ENCODE measurements at places on chromosomes 12 and 14.

DNA sequence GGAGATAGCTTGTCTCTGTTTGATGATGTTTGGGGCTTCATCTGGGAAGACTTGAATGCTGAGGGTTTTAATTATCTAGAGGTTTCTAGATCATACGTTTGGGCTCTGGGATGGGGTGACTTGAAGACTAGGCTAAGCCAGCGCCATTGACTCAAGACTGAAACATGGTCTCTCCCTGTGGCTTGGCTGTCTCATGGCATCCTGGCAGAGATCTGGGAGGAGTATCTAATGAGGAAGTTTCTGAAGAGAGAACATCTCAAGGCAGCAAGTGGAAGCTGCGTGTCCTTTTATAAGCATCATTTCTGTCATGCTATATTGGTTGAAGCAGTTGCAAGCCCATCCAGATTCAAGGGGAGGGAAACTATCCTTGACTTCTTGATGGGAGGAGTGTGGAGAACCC is 104.8 kb downstream of the UNC79 start:
- no peak for DNase-seq

DNA sequence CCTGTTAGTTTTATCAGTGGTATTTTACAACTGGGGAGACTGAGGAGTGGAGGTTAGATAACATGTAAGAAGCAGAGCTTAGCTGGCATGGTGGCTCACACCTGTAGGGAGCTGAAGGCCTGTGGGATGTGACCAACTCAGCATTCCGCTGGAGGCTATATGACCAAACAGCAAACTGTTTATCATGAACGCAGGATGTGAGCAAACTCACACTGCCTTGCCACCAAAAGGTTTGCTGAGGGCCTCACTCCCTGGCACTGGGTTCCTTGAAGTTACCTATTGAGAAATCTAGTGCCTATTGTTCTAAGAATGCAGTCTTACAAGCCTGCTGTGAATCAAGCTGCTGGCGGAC is 23.4 kb downstream of the JKAMP start:
- DNase-seq = no peak

DNA sequence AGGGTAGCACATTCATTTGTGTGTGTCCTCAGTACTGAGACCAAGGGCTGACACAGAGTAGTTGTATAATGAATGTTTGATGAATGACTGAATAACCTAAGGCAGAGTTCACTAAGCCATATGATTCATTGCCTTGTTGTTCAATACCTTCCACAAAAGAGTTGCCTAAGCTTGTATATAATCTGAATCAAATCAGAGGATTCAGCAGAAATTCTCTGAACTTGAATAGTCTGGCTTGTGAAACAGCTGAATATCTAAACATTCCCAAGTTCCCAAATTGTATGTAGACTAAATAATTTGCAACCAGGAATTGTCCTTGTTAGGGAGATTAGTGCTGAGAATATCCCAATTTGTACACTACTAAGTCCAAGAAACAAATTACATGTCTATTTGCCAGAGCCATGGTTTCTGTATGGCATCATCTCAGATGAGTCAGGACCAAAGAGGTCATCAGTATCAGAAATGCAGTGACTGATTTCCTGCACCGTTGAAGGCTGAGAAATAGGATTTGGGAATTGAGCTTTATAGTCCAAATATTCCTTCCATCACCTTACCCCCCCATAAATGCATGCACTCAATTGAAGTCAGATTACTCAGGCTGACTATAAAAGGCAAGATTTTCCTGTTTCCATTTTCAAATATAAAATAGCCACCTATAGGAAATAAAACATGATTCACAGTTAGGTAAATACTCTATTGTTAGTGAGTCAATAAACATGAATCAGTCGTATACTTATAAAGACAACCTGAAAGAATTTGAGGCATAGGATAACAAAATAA is 168.7 kb downstream of the PHLDA1 start:
- no peak for DNase-seq

GRCh38 chr12:46516933-46517578 is 144.5 kb upstream of the SLC38A2 start:
- DNase-seq = peak; percentile 55

GRCh38 chr12:19779395-19780056 is 340.2 kb downstream of the AEBP2 start:
- no peak for DNase-seq

Measured in T-helper 2 cell treated with Interferon-gamma antibody and Interleukin-4, amounts not matched to agents 5 μg/mL and 100 μg/mL, for 36 hours (primary cell).